NCI-H1417 (cell line): ENCODE measurements at places on chromosomes 7 and 10.

DNA sequence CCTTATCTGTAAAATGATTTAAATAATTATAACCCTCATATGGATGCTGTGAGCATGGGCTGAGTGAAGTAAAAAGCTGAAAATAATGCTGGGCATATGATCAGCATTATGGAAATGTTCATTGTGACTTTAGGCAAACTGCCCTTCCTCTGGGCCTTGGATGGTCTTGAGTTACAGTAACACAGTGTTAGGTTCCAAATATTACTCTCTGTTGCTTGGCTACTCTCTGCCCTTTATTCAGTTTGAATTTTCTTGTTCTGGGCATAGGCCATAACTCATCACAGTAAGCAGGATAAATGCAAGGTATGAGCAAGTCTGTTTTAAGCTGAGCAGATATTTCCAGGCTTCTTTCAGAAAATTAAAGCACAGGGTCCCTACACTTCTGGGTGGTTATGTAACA is 868.0 kb downstream of the KCNMA1 start:
- DNase-seq, result no peak

DNA sequence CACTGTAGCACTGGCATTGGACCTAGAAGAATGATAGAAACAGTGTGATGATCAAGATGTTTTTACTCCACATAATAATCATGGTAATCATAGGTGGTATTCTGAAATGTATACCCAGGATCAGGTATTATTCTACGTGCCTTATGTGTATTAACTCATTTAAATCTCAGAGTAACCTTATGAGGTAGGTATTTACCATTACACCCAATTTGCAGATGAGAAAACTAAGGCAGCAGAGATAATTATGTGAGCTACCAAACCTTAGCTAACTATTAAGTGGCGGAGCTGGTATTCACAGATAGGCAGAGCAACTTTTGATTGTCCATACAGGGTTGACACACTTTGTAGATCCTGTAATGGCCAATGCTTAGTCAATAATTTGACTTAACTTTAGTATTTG is 2.5 kb downstream of the CAMK1D start:
- DNase-seq, result no peak

DNA sequence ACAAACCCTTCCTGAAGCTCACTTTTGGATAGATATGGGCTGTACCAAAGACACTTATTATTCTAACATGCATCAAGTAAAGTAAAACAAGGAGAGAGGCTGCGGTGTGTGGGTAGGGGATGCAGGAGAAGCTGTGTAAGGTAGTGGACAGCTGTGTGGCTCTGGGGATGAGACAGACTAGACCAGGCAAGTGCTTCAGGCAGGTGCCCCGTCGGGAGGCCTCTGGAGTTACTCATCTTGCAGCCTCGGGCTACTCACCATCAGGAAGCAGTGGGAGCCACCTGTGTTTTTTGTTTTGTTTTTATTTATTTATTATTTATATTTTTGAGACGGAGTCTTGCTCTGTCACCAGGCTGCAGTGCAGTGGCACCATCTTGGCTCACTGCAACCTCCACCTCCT is 49.3 kb upstream of the NCAPG2 start:
- no peak for DNase-seq

DNA sequence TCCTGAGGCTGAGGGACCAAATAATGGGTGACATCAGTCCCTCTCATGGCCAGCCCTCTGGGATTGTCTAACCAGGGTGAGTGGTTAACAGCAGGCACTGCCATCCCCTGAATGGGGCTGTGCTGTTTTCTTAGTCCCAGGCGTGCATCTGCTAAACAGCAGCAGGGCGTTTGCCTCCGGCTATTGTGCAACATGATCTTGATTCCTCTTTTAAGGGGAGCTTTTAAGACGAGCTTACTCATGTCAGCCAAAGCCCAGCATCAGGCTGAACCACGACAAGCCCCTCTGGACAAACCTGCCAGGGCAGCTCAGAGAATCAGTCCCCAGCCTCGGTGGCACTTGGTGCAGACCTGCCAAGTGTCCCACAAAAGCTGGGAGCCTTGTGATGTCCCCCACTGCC is 16.2 kb upstream of the IGFBP3 start:
- DNase-seq, result no peak

GRCh38 chr10:112628951-112629609 is 182.1 kb downstream of the VTI1A start:
- DNase-seq, result no peak

DNA sequence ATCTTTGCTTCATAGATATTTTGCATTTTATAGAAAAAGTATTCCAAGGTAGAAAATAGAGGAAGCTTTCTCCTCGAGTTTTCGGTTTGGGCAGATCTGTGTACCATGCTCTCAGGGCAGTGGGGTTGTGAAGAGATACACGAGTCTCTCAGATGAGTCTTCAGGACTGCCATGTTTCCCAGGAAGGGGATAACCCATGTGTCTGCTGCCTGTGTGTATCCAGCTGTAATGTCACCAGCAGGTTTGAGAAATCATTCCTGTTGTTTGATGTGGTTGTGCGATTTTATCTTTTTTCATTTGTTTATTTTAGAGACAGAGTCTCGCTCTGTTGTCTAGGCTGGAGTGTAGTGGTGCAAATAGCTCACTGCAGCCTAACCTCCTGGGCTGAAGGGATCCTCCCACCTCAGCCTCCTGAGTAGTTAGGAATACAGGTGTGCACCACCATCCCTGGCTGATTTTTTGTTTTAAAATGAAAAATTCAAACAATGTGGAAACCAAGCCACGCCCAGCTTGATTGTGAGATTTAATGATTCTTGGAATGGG is 48.9 kb downstream of the SNX10 start:
- no peak for DNase-seq

DNA sequence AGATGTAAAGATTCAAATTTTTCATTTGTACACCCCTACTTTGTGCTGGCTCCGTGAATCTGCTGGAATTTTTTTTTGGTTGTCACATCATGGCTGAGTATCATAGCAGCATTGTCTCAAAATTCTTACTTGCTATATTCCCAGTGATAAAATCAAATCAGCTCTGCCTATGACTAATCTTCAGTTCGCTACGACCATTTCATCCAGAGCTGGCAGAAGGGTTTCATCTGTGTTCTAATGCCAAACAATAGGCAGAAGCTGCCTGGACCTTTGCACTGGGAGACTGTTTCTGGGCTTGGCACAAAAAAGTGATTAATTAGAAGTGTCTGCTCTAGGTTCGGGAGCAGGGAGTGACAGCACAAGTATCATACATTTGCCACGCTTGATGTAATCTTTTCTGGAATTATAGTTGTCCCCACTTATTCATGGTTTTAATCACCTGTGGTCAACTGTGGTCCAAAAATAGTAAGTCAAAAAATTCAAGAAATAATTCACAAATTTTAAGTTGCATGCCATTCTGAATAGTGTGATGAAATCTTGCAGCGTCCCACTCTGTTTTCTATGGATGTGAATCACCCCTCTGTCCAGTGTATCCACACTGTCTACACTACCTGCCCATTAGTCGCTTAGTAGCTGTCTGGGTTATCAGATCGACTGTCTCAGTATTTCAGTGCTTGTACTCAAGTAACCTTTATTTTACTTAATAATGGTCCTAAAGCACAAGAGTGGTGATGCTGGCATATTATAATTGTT is 120.5 kb upstream of the IMMP2L start:
- no peak for DNase-seq
